SK-MEL-5 (cell line): ENCODE measurements at places on chromosomes 6 and 20.
A peak's percentile ranks its signal among the peaks of the same experiment; 100 is the strongest.

DNA sequence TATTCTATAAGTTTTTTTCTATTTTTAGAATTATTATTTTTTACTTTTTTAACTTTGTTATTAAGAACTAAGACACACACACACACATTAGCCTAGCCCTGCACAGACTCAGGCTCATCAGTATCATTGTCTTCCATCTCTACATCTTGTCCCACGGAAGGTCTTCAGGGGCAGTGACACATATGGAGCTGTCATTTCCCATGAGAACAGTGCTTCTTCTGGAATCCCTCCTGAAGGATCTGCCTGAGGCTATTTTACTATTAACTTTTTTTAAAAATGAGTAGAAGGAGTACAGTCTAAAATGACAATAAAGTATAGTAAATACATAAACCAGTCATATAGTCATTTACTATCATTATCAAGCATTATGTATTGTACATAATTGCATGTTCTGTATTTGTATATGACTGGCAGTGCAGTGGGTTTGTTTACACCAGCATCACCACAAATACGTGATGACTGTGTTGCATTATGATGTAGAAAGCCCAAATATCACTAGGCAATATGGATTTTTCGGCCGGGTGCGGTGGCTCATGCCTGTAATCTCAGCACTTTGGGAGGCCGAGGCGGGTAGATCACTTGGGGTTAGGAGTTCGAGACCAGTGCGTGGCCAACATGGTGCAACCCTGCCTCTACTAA lies 57.9 kb downstream of the HIVEP1 start:
- no peak for DNase-seq

- DNase-seq = no peak
These were observed 32.0 kb upstream of the SPTLC3 start for GRCh38 chr20:12976720-12977309.

DNA sequence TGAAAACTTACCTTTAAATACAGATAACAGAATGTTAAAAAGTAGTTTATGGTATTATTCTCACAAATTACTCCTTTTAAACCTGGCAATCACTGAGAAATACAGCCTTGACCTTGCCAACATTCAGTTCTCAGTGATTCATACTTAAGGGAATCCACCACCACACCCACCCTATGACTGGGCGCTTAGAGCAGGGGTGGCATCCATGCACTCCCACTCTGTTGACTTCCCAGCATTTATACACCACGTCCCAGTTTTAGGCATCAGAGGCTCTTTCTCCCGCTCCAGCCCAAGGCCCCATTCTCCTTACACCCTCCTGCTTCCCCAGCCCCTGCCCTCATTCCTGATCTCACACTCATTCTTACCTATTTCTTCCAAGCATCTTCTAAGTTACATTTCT lies 16.3 kb downstream of the TRAF3IP2 start:
- DNase-seq = peak; percentile 50

GRCh38 chr6:150910561-150910960 lies 45.1 kb downstream of the MTHFD1L start:
- DNase-seq = no peak

DNA sequence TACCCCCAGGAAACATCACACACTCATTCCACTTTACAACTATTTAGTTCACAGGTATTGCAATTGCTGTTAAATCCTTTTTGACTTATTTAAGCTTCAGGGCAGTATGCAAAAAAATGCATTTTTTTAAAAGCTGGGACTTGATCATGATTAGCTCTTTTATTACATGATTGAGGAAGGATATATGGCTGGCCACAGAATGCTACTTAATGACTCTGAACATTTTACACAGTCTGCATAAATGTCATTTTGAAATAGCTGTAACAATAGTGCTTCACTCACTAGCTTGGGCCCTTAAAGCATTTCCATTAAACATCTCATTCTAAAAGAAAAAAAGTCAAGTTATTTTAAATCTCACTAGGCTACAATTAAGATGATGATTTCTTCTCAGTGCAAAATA lies 429.7 kb downstream of the FRK start:
- DNase-seq = no peak

GRCh38 chr6:69863766-69864165 lies 2.6 kb upstream of the COL19A1 start:
- peak; percentile 94 for DNase-seq
